ENCODE measurements at places on chromosomes 1 and 21. TPM values are rescaled to one million over a fixed set of nuclear protein-coding genes. Genes with fewer than 3 reads are reported as not detected.
A peak's percentile ranks its signal among the peaks of the same experiment; 100 is the strongest.

Gene RHBG
- 2.3 TPM for total RNA-seq

Gene A3GALT2
- not detected for total RNA-seq

Gene TMEM61
- total RNA-seq: 0.44 TPM

Gene TRABD2B
- 10.8 TPM for total RNA-seq

DNA sequence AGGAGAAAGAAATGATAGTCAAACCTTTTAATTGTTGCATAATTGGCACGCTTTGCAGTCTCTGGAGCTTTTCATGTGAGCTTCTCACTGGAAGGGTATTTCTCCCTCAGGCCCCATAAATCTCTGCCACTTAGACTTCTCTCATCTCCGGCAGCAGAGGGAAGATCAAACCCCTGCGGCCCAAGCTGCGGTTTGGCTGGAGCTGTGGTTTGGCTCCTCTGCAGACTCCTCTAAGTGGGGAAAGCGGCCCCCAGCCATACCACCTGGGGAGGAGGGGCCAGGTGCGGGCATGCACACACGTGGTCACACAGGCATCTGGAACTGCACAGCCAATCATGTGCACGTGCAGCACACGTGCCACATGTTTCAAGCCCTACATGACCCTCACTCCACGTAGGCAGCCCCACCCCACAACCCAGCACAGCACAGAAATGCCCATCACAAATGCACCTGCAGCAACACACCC, 58.3 kb downstream of the UBE2T start:
- no peak overlapping the region for H3K27ac ChIP-seq
- H3K4me1 ChIP-seq: peaks cover 17% of the 10 kb centered on the region
- H3K4me3 ChIP-seq: no peak overlapping the region
- H3K36me3 ChIP-seq: no peaks in the 10 kb centered on the region
- peaks cover 6% of the 10 kb centered on the region for H3K27me3 ChIP-seq

GRCh38 chr21:25934771-25935224, 200.0 kb downstream of the GABPA start:
- H3K4me3 ChIP-seq: no peak overlapping the region
- peak overlapping the region; percentile 88 for H3K27ac ChIP-seq
- H3K36me3 ChIP-seq: peaks cover 22% of the 10 kb centered on the region

- H3K27ac ChIP-seq: no peak overlapping the region
- no peak for DNase-seq
- H3K27me3 ChIP-seq: no peaks in the 10 kb centered on the region
- H3K36me3 ChIP-seq: peaks cover 12% of the 10 kb centered on the region
- peaks cover 7% of the 10 kb centered on the region for H3K4me1 ChIP-seq
- no peak overlapping the region for H3K4me3 ChIP-seq
These were observed 30.1 kb downstream of the RNF19B start for GRCh38 chr1:32934535-32934934.

DNA sequence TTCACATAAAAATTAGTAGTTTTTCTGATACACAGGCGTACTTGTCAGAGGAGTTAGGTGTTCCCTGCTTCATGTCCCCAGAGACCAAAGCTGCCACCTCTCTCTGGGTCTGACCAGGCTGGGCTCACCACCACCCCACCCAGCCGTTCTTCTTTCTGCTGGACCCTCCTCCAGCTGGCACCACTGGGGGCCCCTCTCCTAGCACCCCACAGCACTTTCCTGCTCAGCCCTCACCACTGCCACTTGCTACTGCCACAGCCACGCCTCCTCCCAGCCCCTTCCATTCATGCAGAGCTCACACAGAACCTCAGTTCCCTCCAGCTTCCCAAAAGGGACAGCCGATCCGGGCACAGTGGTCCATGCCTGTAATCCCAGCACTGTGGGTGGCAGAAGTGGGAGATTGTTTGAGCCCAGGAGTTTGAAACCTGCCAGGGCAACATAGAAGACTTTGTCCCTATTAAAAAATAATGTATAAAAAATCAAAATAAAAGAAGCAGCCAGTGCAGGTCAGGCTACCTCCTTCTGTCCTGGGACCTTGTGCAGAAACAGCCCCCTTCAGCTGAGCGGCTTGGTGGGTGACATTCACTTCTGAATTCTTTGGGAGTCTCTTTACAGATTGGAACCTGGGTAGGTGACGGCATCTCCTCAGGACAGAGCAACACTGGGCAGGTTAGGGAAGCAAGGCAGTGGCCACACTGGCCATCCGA, 208.3 kb downstream of the TOMM20 start:
- peaks cover 4% of the 10 kb centered on the region for H3K27me3 ChIP-seq
- no peaks in the 10 kb centered on the region for H3K36me3 ChIP-seq
- no peak overlapping the region for H3K4me3 ChIP-seq
- DNase-seq: no peak
- peaks cover 31% of the 10 kb centered on the region for H3K4me1 ChIP-seq
- H3K27ac ChIP-seq: no peak overlapping the region

GRCh38 chr1:160204526-160205241, 500 bp upstream of the PEA15 start:
- no peak overlapping the region for H3K27ac ChIP-seq
- no peaks in the 10 kb centered on the region for H3K27me3 ChIP-seq
- peaks cover 48% of the 10 kb centered on the region for H3K4me1 ChIP-seq
- peaks cover 3% of the 10 kb centered on the region for H3K36me3 ChIP-seq

DNA sequence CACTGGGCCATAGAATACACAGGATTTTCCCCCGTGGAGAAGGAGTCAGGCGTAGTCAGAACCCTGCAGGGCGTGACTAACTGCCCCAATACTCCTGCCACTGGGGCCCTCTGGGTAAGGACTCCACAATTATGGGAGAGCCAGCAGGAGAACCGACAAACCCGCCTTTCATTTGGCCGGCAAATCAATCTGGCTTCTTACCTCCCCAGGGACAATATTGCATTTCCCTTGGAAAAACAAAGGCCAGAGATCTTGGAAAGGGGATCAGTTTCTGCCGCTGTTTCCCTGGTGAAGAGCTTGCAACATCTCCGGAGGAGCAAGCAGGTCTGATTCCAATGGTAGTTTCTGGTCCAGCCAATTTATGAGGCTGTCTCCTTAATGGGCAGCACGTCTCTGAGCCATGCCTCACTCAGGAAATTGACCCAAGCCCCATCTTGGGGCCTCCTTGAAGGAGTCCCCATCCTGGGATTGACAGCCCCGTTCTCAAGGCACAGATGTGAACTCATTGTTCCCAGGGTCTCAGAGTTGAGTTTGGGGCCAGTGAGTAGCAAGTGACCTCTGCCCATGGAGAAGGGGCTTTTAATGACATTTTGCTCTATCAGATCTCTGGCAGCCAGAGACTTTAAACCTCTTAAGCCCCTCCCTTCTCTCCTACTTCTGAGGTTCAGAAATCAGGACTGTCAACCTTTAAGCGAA, 4.3 kb downstream of the TRABD2B start:
- peaks cover 52% of the 10 kb centered on the region for H3K36me3 ChIP-seq
- peaks cover 62% of the 10 kb centered on the region for H3K4me1 ChIP-seq
- no peak overlapping the region for H3K4me3 ChIP-seq
- H3K27ac ChIP-seq: peak overlapping the region; percentile 39
- H3K27me3 ChIP-seq: peaks cover 9% of the 10 kb centered on the region
- no peak for DNase-seq

GRCh38 chr1:153842006-153842471, 66.8 kb downstream of the SLC27A3 start:
- H3K36me3 ChIP-seq: no peaks in the 10 kb centered on the region
- DNase-seq: no peak
- no peaks in the 10 kb centered on the region for H3K27me3 ChIP-seq
- no peak overlapping the region for H3K27ac ChIP-seq
- H3K4me1 ChIP-seq: no peaks in the 10 kb centered on the region
- no peak overlapping the region for H3K4me3 ChIP-seq

- H3K27ac ChIP-seq: no peak overlapping the region
- no peak for DNase-seq
- no peaks in the 10 kb centered on the region for H3K27me3 ChIP-seq
- no peaks in the 10 kb centered on the region for H3K4me1 ChIP-seq
These were observed 28.9 kb upstream of the S1PR1 start for GRCh38 chr1:101207891-101208290.

GRCh38 chr21:43803558-43804300, 14.4 kb downstream of the RRP1 start:
- no peaks in the 10 kb centered on the region for H3K27me3 ChIP-seq
- no peak overlapping the region for H3K27ac ChIP-seq
- no peak for DNase-seq
- H3K4me3 ChIP-seq: no peak overlapping the region

DNA sequence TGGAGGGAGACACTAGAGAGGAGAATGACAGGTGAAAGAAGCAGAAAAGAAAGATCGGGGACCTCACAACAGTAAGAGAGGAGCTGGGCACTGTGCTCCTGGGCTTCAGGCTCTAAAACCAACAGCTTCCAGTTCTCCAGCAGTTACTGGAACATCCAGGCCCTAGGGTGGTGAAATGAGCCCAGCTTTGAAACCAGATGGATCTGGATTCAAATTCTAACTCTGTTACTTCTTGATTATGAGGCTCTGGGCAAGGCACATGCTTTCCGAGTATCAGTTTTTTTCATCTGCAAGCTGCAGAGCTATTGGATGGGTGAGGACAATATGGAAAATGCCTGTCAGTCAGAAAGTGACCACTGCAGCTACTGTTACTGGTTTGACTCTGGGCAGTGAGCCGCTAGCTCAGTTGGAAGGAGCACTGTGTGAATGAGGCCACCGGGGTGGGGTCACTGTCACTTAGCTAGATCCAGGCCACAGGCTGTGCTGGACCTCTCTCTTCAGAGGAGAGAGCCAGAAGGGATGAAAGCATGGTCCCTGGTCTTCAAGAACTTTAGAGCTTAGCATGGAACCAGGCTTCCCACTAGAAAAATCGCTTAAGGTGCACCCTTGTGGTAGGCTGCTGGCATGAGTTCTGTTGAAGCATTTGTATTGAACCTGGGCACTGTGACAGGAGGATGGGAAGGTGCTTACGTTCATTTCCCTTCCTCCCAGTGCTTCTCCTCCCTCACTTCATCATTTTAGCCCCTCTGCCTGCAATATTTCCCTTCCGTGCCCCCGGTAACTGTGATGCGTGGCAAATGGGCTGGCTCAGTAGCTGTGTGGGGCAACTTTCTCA, 12.2 kb downstream of the PLEKHO1 start:
- DNase-seq: no peak
- H3K27me3 ChIP-seq: no peaks in the 10 kb centered on the region
- peak overlapping the region; percentile 66 for H3K4me3 ChIP-seq
- H3K4me1 ChIP-seq: peaks cover 42% of the 10 kb centered on the region
- peak overlapping the region; percentile 99 for H3K27ac ChIP-seq

DNA sequence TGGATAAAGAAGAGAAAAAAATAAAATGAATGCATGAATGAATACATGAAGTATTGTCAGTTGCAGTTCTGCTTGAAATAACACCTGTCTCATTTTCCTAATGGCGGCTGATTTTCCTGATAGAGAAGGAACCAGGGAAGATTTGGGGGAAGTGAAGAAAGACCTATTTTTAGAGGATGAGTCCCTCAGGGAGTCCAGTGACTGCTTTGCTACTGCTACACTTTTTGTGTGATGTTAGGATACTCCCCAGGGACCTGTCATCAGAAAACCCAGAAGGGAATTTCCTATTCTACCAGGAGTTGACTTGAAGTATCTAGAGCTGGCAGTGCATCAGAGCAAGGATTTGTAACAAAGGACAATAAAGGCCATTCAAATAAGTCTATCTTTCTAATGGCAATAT, 114.8 kb downstream of the MAB21L3 start:
- no peaks in the 10 kb centered on the region for H3K27me3 ChIP-seq
- no peak overlapping the region for H3K27ac ChIP-seq
- no peak overlapping the region for H3K4me3 ChIP-seq
- DNase-seq: no peak

DNA sequence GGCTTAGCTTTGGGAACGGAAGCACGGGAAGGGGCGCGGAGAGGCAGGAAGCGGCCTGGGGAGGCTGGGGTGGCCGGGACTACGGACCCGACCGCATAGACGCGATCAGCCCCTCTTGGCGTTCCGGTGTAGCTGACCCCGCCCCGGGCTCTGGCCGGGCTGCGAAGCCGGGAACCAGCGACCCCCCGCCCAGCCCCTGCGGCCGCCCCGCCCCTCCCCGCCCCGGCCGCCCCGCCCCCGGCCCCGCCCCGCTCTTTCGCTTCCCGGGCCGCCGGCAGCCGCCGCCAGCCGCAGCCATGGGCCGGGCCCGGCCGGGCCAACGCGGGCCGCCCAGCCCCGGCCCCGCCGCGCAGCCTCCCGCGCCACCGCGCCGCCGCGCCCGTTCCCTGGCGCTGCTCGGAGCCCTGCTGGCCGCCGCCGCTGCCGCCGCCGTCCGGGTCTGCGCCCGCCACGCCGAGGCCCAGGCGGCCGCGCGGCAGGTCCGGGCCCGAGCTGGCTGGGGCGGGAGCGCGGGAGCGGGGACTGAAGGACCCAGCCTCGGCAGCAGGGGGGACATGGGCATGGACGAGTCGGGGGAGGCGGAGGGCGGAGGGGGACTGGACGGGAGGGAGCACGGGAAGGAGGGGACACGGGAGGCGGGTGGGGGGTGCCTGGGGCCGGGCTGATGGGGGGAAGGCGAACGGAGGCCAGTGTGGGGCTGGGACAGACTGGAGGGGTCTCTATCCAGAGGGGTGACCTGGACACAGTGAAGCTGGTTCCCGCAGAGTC, at the start of gene SELENON:
Gene SELENON, plus strand, starts transcription at position 259 of the 768 bp plus-strand sequence. Its CDS starts 38 bp downstream, at position 297.
- H3K27me3 ChIP-seq: peaks cover 4% of the 10 kb centered on the region
- peak; percentile 80 for DNase-seq
- peaks cover 41% of the 10 kb centered on the region for H3K4me1 ChIP-seq
- peak within 1 kb of the TSS; percentile 79 for H3K4me3 ChIP-seq
- 0 out of 2 replicates have a peak within 1 kb of the TSS, but pooled peaks have one; percentile 63 for H3K27ac ChIP-seq

DNA sequence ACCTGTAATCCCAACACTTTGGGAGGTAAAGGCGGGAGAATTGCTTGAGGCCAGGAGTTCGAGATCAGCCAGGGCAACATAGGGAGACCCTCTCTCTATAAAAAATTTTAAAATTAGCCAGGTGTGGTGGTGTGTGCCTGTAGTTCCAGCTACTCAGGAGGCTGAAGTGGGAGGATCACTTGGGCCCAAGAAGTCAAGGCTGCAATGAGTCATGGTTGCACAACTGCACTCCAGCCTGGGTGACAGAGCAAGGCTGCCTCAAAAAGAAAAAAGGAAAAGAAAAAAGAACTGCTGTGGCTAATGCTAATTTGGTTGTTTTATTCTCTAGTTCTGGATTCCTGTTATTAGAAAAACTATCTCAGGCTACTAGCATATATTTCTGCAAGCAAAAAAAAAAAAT, 29.8 kb downstream of the DBT start:
- H3K4me3 ChIP-seq: no peak overlapping the region
- no peak for DNase-seq
- no peaks in the 10 kb centered on the region for H3K4me1 ChIP-seq
- H3K36me3 ChIP-seq: peaks cover 21% of the 10 kb centered on the region

GRCh38 chr1:204293605-204294337, 66.0 kb downstream of the PLEKHA6 start:
- no peak for DNase-seq
- no peaks in the 10 kb centered on the region for H3K27me3 ChIP-seq
- no peaks in the 10 kb centered on the region for H3K36me3 ChIP-seq
- H3K4me3 ChIP-seq: no peak overlapping the region

GRCh38 chr1:221891708-221892107, 149.8 kb upstream of the DUSP10 start:
- no peak overlapping the region for H3K4me3 ChIP-seq
- no peak overlapping the region for H3K27ac ChIP-seq
- peaks cover 8% of the 10 kb centered on the region for H3K4me1 ChIP-seq
- H3K27me3 ChIP-seq: no peaks in the 10 kb centered on the region
- no peaks in the 10 kb centered on the region for H3K36me3 ChIP-seq
- no peak for DNase-seq

- H3K36me3 ChIP-seq: peaks cover 23% of the 10 kb centered on the region
- H3K4me3 ChIP-seq: no peak overlapping the region
- peak; percentile 87 for DNase-seq
These were observed 57.9 kb downstream of the FHAD1 start for GRCh38 chr1:15304708-15305467.

- peak overlapping the region; percentile 83 for H3K4me3 ChIP-seq
- peaks cover 3% of the 10 kb centered on the region for H3K4me1 ChIP-seq
- no peaks in the 10 kb centered on the region for H3K36me3 ChIP-seq
- H3K27me3 ChIP-seq: peaks cover 60% of the 10 kb centered on the region
These were observed 29.7 kb downstream of the HEYL start for GRCh38 chr1:39609618-39610331.

- peaks cover 22% of the 10 kb centered on the region for H3K4me1 ChIP-seq
- H3K27me3 ChIP-seq: no peaks in the 10 kb centered on the region
- no peaks in the 10 kb centered on the region for H3K36me3 ChIP-seq
These were observed 53.4 kb downstream of the TBX15 start for GRCh38 chr1:118934706-118935105.

All from WTC11 (cell line).